Midbrain (tissue), 1 donor: ENCODE measurements at places on chromosomes 6 and 20.

DNA sequence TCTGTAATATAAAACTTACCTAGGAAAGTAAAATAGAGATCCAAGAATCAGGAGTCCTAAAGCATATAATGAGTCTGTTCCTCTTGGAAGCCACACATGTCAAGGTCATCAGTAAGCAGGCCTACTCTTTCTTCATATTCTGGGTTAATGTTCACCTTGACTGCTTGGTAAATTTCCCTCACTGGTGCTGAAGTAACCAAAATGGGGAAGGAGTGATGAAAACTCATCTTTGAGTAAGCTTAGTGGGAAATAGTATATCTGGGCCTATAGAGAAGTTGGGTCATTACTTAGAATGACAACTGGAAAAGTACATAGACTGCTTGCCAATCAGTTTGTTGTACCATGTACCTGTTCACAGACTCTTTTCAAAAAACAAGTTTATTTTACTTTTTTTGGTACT is 6.6 kb downstream of the TSPYL4 start:
- DNase-seq, result no peak

DNA sequence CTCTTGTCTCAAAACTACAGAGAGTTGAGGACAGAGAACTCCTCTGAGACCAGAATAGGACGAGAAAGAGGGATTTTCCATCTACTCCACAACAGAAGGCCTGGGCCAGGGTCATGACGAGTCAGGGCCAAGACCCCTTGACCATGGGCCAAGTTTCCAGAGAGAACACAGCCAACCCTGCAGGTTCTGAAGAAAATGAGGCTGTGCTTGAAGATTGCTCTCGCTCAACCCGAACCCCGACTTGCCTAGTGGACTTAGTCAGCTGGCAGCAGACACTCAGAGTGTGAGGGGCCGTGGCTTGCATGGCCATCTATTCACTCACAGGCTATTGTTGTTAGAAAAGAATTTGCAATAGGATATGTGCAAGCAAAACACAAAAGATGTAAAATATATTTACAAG is 54.5 kb downstream of the TMEM242 start:
- no peak for DNase-seq

GRCh38 chr20:34301587-34302311 is 1.4 kb downstream of the AHCY start:
- no peak for DNase-seq

GRCh38 chr6:17577059-17577458 is 23.0 kb upstream of the FAM8A1 start:
- DNase-seq, result no peak

- DNase-seq, result no peak
These were observed 21.5 kb downstream of the TPBG start for GRCh38 chr6:82385102-82385501.
